ENCODE measurements at places on chromosomes 6 and 20.
A peak's percentile ranks its signal among the peaks of the same experiment; 100 is the strongest.

- no peak for DNase-seq
Measured at GRCh38 chr20:41038878-41039404, 10.3 kb downstream of the TOP1 start.

DNA sequence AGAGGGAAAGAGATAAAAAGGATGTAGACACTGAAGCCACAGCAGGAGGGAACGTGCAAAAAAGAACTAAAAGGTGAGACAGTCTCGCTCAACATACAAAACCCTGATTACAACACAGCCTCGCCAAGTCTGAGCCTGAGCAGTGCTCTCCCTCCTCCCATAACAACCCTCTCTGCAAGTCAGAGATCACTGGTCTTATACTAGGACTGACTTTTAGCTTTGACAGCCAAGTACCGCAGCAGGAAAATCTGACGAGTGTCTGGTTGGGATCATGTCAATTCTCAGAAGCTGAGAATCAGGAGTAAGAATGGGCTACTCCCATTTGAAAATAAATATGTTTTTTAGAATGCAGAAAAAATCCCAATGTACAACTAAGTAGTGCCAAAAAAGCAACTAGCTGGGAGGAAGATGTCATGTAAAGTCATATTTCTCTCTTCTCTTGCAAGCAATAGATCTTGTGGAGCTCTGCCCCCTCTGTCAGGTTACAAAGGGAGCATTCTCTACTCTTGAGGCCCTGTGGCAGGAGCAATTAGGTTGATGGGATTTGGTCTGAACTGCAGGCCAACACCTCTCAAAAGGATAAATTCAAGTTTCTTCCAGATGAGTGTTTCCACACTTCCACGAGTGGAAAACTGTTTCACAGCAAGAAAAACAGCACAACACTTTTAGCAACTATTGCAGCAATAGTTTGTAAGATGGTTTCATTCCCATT, 118.9 kb upstream of the COL21A1 start:
- DNase-seq = no peak

GRCh38 chr20:10670501-10671220, 3.1 kb downstream of the JAG1 start:
- DNase-seq = no peak

DNA sequence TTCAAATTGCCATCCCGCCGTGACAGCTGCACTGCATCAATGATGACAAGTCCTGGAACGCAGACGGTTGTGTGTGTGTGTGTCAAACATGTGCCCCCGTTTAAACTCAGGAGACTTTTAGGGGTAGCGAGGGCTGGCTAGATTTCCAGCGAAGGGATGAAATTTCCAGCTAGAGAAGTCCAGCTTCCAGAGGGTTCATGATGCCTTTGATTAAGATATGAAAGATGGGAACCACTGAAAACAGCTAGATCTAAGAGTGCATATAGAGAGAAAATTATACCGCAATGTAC, 644 bp downstream of the KIZ start:
- DNase-seq = peak; percentile 26

DNA sequence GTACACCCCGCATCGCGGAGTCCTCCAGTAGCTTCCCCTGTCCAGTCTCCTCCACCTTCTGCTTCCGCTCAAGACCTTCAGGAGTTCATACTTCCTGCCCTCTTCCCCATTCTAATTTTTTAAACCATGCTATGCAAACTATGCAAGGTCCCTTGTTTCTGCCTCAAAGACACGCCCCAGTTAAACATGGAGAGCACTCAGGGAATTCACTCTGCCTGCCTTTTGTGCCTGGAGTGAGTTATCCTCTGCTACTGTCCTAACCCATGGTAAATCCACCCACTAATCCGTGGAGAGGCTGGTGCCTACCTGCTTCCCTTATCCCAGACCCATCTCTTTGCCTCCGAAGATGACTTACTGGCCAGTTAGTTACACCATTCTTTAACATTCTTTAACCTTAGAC, 473.7 kb upstream of the JARID2 start:
- no peak for DNase-seq

- no peak for DNase-seq
Measured at GRCh38 chr20:8447262-8448120, 315.4 kb downstream of the PLCB1 start.

DNA sequence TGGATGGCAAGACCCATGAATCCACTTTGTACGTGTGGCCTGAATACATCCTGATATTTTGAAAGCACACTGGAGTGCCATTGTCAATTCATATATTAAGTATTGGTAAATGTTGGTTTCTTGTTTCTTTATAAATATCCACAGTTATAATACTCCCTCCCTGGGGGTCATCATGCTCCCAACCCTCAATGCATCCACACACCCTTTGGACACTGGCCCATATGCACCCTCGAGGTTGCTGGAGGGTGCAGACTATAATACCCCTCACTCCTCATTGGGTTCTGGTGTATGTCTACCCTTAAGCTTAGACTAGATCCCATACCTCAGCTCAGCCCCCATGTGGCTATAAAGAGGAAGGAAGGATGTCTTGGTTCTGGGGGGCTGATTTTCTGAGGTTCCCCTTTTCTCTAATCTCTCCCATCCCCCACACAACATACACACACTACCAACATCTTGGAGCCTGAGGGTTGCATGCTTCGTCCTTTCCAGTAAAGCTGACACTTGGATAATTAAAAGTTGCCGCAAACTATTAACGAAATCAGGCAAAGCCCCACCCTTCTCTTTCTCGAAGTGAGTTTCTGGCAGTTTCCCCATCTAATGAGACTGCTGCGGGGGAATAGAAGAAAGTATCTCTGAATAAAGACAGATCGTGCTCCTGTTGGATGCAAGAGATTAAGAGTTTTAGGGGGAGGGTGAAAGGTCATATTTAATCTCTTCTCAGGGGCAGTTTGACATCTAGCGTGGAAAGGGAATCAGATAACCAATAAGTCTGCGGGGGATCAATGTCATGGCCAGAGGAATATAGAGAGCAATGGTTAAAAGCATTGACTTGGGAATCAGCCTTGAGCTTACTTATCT, 7.4 kb downstream of the PIM1 start:
- no peak for DNase-seq

GRCh38 chr20:47642118-47642517, 140.4 kb downstream of the NCOA3 start:
- no peak for DNase-seq

- DNase-seq = no peak
Measured at GRCh38 chr6:90080876-90081481, 186.7 kb downstream of the GJA10 start.

- DNase-seq = no peak
Measured at GRCh38 chr20:44549123-44549522, 27.3 kb upstream of the SERINC3 start.

- no peak for DNase-seq
Measured at GRCh38 chr20:3367089-3367488, 40.4 kb downstream of the DNAAF9 start.

DNA sequence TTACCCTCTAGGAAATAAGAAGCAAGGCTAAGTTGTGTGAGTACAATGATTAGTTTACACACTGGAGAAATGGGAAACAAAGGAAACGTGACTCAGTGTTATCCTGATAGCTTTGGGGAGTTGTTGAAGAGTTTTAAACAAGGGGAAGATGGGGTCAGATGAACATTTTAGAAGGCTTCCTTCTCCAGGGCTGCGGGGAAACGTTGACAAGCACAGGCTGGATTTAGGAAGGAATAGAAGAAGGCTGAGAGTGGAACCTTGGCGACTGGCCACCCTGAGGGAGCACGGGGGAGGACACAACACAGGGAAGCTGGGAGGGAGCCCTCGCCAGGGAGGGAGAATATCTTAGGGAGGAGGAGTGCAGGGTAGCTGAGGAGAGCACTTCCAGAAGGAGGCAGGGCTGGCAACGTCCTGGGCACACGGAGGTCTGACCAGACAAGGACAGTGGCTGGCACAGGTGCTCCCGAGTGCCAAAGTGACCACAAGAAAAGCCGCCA, 134.7 kb downstream of the AIG1 start:
- no peak for DNase-seq

DNA sequence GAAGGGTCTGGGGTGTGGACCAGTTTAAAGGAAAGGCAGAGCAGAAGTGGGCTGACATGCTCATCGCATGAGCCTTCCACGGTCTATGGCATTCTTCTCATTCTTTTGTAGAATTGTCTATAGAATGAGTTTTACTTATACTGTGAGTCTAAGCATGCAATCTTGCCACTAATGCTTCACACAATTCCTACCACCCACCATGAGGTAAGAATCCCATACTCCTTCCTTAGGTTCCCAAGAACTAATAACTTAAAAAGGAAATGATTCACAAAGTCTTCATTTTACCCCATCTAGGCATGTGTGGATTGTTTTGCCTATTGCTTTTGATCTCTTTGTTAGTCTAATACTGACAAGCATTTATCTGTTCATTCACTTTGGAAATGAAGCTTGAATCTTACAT, 195.2 kb downstream of the LY86 start:
- DNase-seq = no peak

Data from LHCN-M2 (cell line).